Heart left ventricle (tissue), 16 donors: ENCODE measurements at places on chromosomes 5 and 9. TPM values are rescaled to one million over a fixed set of nuclear protein-coding genes. Genes with fewer than 3 reads are reported as not detected.

GRCh38 chr5:100827481-100827889 lies 75.6 kb downstream of the ST8SIA4 start:
- DNase-seq, result no peak

Gene PRKACG
- not detected for total RNA-seq

GRCh38 chr9:87875831-87876545 lies 6.7 kb upstream of the SPATA31E1 start:
- DNase-seq, result no peak

- no peak for DNase-seq
These were observed 68.3 kb downstream of the SERINC5 start for GRCh38 chr5:80187421-80188090.

- no peak for DNase-seq
These were observed 5.4 kb upstream of the MOCS2 start for GRCh38 chr5:53114988-53115387.

GRCh38 chr5:135032999-135033861 lies 798 bp downstream of the PITX1 start:
- DNase-seq, result peak; percentile 60

Gene STK32A
- 0.22 TPM for total RNA-seq

DNA sequence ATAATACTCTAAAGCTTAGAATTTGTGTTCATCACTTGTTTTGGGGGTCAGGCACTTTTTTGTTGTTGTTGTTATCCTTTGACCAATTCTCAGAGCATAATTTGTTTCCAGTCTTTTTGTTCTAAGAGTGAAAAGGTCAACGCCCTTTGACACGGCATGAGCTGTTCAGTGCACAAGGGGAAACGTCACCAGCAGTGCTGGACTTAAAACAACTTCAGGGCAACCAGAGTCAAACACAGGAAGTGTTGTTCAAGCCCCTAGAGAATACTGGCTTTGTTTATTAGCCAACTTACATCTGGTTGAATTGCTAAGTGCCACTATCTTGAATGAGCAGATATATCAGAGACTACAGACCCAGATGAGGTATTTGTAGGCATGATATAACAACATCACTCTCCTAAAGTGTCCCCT lies 368.9 kb downstream of the TMEM161B start:
- DNase-seq, result peak; percentile 49

DNA sequence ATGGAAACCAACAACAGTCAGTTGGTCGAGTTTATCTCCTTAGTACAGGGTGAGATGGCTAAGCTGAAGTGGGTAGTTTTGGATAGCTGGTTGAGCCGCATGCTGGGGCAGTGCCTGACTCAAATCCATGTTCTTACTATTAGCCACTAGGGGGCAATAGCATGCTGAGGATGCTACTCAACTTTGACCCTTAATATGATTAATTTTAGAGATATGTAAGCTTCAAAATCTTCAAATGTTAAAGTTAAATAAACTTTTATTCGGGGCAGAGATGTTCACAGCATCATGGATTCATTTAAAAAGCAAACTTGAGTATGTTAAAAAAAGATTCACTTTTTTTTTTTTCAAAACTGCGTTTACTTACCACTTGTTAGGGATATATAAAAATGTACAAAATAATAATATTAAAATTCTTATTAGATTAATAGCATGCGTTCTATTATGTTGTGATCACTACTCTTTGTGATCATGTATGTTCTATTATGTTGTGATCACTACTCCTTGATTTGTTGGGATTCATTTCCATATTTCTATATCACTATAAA lies 57.0 kb downstream of the C9orf153 start:
- DNase-seq, result no peak

Gene CD274
- 18.0 TPM for total RNA-seq

DNA sequence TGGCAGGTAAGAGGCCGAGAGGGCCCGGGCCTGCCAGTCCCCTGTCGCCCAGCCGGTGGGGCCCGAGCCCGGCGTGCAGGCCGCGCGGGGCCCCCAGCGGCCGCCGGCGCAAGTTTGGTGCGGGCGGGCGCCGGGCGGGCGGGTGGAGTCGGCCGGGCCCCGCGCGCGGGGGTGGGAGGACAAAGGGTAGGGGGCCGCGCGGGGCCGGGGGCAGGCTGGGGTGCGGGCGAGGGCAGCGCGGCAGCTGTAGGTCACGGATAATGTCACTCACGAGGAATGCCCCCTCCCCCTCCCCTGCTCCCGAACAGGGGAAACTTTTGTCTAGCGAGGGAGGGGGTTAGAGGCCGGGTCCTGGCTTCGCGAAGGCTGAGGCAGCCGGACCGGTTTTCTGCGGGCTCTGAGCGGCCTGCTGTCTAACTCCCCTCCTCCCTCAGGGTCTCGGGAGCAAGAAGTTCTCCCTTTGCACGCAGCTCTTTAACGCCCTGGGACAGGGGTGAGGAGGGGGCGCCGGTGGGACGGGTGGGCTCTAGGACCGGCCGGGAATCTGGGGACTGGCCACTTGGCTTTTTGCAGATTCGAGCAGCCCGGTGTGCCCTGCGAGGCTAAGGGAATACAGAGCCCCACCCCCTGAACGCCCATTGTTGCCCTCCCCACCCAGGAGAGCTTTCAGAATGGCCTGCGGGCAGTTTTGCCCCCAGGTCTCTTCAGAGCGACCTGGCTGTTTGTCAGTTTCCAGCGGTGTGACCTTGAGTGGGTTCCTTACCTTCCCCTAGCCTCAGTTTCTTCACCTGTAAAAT lies 21.3 kb upstream of the NDST1 start:
- peak; percentile 75 for DNase-seq

- no peak for DNase-seq
These were observed 184.4 kb downstream of the CWC27 start for GRCh38 chr5:64952951-64953673.

Gene PNPLA7
- total RNA-seq, result 7.6 TPM

DNA sequence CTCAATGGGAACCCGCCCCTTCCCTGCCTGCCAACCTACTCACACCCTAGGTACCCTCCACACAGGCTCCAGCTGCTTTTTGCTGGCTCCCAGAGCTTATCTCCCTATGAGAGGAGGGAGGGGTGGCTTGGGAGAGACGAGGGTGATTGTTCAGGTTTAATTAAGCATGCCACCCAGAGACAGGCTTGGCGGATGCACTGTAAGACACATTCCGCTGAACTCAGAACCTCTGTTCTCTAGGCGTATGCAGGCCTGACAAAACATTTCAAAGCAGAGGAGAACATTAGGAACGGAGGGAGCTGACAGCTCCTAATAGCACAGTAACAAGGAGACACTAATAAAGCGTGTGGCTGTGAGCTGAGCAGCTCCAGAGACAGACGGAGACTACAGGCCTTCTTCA lies 80.1 kb downstream of the TRIM32 start:
- DNase-seq, result no peak

DNA sequence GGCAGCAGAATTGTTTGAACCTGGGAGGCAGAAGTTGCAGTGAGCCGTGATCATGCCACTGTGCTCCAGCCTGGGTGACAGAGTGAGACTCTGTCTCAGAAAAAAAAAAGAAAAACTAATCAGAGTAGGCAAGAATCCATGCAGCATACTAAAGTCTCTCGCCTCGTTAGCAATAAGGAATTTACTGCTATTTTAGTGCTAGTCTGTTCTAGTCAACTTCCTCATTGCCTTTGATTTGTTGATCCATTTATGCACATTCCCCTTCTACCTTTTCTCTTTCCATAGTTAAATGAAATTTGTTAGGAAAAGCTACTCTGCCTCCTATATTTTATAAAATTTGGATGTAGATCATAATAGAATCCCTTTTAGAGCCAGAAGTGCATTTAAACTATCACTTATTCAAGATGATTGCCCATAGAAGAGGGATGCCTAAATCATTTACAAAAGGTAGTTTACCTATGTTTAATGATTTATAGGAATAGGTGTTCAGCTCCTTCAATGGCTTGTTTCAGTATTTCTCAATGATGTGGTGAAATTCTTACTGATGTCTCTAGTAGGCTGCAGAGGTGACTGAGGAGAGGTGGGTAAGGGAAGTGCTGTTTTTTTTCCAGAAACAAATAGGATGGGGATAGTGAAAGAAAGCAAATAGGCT lies 1.9 kb downstream of the LRRC19 start:
- DNase-seq, result no peak

- DNase-seq, result no peak
These were observed 183.2 kb upstream of the TBC1D2 start for GRCh38 chr9:98438666-98439065.

DNA sequence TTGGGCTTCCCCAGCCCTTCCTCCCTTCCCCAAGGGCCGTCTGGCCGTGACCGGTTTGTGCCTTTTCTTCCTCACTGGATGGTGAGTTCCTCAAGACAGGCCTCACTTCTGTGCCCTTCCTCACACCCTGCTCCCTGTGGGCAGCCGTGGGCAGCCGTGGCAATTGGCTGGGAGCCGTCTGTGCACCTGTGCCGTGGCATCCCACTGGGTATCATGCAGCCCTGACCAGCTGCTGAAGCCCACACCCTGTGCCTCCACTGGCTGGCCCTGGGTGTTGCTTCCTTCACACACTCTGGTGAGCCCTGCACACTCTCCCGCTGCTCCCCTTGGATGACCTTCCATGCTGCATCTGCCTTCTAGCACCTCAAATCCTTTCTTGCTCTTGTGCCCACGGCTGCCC lies 100.2 kb downstream of the COL5A1 start:
- DNase-seq, result no peak

- no peak for DNase-seq
These were observed 4.9 kb downstream of the GTF3C5 start for GRCh38 chr9:133035669-133036068.

DNA sequence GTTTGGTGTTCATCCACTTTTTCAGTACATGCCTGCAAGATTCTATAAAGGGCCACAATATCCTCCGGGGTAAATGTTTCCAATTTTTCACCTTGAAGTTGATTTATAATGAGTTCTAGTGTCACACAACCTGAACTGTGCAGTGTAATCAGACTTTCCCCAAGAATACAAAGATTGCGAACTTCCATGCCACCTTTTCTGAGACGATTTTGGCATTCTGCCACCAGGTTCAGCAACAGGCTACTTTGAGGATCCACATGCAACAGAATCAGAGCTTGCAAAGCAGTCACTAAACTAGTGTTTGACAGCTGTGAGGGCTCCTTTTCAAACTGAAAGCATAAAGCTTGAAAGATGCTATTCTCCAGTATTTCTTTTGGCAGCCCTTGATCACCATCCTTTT lies 1.6 kb downstream of the FASTKD3 start:
- DNase-seq, result no peak

DNA sequence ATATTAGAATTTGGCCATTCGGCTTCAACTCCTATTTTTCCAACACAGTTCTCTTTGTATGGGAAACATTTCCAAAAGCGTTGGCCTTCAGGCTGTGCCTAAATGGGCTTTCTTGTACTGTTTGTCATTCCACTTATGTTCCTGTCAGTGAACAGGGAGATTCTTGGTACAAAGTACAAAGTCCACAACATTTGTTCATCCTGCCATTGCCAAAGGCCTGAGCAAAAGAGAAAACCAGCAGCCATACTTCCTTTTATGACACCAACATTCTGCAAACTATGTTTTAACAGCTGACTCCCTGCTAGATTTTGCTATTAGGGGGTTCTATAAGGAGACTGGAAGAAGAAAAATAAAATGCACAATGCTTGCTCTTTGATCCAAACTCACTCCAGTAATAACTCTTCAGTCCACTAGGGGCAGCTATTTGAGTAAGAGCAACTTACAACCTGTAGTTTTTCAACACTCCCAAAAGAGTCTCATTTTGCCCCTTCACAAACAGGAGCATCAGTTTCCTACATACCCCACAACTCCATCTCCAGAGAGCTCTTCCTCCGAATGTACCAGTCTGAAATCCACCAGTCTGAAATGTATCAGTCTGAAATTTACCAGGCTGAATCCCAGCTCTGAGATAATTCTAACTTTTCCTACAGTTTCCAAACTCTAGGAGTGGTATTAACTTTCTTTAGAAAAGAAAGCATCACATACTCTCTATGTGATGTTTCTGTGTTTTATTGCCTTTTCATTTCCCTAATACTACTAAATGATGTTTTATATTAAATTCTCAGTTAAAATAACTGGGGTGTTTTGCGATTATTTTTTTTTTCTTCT lies 693.8 kb downstream of the DNAH5 start:
- no peak for DNase-seq
